ENCODE measurements at places on chromosomes 5 and 9.

DNA sequence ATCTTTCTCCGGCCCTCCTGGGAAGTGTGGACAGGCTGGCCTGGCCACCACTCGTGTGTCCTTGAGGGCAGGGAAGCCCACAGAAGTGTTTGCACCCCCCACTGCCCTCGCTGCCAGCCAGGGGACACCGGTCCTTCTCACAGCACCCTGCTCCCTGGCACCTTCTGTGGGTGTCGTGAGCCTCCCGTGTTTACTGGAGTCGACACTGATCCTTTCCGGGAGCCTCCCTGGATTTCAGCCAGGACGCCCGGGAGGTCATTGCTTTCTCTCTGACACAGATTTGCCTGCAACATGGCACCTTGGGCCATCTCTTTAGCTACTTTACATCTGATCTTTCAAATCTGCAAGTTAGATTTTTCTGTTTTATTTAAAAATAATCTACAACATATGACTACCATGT lies 120.4 kb upstream of the CACNA1B start:
- no peak for DNase-seq

- no peak for DNase-seq
Observed at GRCh38 chr5:162429142-162429541, 361.6 kb downstream of the GABRG2 start.

DNA sequence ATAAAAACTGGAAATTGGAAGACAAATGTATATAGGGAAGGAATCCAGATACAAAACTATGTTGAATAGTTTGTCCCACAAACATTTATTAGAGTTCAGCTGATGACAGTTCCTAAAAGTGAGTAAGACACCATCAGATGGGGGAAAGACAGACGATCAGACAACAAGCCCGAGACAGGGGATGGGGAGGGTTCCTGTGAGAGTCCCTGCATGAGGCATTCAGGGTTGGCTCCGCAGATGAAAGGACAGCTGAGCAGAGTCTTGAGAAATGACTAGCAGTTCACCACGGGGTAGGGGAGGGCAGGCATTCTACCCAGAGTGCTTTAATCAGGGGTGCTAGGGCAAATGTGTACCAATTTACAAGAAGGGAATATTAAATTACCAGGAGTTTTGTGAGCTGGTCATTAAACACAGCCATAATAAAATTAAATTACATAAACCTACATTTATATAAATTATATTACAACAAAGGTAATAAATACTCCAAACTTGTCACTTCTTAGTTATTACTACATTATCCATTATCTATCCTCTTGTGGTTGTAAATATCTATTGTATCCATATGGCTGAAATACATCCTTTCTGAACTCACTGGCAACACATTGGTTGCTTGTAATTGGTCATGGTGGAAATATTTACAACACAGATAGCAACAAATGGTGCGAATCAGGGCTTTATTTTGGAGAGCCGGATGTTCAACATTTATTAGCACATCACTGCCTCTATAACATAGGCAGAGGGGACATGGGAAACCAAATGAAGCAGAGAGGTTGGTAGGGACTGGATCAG lies 27.8 kb downstream of the TNFSF15 start:
- no peak for DNase-seq

DNA sequence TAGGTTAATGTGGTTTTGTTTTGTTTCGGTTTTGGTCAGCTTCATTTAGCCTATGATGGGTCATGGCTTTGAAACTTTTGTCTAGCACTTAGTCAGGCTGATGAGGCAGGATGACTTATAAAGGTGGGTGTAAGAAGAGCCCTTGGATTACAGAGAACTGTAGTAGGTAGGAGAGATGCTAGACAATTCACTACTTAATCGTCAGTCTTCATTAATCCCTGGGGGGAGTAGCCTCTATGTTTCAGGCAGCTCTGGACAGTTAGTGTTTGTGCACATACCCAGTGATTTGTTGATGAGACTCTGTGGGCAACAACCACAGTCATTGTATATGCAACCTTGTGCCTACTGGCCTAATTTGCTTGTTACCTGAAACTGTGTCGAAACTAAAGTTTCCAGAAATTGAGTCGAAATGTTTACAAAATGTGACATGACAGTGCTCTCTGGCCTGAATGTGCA lies 113.3 kb downstream of the MTREX start:
- DNase-seq: no peak

- no peak for DNase-seq
Observed at GRCh38 chr5:4533457-4534105, 606.5 kb upstream of the ADAMTS16 start.

DNA sequence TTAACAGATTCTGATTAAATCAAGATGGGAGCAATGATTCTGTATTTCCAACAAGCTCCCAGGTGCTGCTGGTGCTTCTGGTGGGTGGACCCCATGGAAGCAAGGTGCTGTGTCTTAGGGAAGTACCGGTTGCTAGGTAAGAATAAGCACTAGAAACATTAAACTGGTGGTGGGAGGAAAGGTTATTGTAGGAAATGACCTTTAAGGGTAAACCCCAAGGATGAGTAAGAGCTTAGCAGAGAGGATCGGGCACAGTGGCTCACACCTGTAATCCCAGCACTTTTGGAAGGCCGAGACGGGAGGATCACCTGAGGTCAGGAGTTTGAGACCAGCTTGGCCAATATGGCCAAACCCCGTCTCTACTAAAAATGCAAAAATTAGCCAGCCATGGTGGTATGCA lies 16.2 kb upstream of the CREBRF start:
- no peak for DNase-seq

- no peak for DNase-seq
Observed at GRCh38 chr5:156128026-156128425, 198.9 kb upstream of the SGCD start.

DNA sequence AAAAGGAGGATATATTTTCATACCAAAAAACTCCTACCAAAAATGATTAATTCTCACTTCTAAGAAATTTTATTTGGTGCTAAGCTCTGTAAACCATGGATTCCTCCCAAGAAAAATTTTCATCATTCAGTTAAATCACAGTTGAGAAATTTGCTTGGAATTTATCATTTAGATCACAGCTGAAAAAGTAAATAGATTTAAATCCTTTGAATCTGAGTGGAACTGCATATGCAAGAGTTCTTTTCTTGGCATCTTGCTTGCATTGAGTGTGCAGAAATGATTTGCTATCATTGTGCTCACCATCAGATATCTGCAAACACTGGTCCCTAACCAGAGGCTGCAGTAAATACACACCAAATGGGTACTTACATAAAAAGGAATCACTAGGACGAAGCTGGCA lies 836.1 kb upstream of the CDH6 start:
- DNase-seq: no peak

DNA sequence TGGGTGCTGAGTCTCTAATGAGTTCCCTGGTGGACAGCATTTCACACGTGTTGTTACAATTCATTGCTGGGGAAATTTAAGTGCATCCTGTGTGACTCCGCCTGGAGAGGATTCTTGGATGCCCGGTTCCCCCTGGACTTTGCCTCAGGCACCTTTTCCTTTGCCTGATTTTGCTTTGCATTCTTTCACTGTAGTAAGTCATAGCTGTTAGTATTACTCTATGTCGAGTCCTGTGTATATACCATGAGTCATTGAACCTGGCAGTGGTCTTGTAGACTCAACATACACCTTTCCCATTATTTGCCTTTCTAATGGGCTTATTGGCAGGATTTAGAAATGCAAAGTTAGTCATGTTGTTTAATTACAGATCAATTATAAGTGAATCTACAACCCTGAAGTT lies 81.9 kb upstream of the DHFR start:
- DNase-seq: no peak

GRCh38 chr9:88673886-88674285 lies 138.9 kb downstream of the NXNL2 start:
- no peak for DNase-seq

GRCh38 chr5:176436656-176437055 lies 11.5 kb upstream of the FAF2 start:
- no peak for DNase-seq

DNA sequence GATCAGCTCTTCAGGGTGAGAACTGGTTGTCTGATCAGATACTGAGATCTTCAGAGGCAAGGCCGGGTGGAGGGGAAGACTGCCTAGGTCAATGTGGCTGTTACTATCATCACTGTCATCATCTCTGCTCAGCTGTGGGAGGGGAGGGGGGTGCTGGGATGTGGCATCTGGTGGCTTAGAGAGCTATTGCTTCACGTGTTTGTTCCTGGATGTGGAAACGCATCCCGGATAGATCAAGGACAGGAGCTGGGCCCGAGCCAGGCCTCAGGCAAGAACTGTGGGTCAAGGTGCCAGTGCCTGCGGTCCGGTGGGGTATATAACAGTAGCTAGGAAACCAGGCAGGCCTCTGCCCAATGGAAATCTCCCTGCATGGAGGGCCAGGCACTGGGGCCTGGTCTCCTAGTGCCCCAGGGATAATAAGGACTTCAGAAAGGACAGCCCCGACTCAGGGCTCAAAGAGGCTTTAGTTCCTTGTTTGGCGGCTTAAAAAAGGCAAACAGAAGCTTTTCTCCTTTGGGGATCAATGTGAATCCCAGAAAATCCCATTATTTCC lies 30.3 kb upstream of the TIFAB start:
- DNase-seq: no peak

- DNase-seq: no peak
Observed at GRCh38 chr5:133531594-133531993, 80.7 kb downstream of the FSTL4 start.

DNA sequence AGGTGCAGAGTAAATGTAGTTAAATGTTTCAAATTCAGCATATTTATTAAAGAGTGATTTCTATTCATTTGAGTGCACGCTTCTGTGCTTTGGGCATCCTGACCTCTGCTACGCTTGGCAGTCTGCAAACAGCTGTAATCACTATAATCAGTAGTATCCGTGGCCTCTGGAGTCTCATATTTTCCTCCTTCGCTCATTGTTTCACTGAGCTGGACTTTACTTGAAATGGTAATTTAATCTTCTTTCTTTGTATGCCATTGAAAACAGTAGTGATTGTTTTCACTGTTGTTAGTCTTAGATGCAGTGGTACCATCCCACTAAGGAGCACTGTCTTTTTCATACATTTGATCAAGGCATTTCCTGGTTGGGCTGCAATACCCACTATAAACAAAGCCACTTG lies 43.5 kb upstream of the CAVIN4 start:
- DNase-seq: no peak

GRCh38 chr9:121613009-121613752 lies 38.3 kb upstream of the DAB2IP start:
- no peak for DNase-seq

- no peak for DNase-seq
Observed at GRCh38 chr5:79418276-79418675, 95.7 kb downstream of the HOMER1 start.

- DNase-seq: no peak
Observed at GRCh38 chr5:6252581-6252980, 125.8 kb downstream of the MED10 start.

DNA sequence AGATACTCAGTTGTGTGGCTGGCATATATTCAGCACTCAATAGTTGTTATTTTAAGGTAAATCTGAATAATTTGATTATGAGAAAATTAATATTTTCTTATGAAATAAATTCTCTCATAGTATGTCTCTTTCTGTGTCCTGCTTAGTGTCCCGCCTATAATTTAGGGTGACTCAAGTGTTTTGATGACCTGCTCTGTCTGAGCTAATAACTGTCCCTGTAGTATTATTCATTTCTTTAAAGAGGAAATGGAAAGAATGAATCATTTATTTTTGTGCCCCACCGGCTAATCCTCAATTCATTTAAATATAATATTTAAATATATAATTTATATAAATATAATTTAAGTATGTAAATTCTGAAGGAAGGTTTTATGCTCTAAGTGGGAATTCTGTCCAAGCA lies 4.1 kb downstream of the SLC1A1 start:
- DNase-seq: no peak

- DNase-seq: no peak
Observed at GRCh38 chr5:177087398-177088005, 787 bp downstream of the FGFR4 start.

DNA sequence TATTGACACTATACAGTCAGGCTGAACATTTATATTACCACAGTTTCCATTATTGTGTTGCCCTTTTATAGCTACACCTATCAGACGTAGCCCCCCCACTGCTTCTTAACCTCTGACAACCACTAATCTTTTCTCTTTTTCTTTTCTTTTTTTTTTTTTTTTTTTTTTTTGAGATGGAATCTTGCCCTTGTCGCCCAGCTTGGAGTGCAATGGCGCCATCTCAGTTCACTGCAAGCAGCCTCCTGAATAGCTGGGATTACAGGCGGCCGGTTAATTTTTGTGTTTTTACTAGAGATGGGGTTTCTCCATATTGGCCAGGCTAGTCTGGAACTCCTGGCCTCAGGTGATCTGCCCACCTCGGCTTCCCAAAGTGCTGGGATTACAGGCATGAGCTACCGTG lies 75.4 kb downstream of the UHRF2 start:
- DNase-seq: no peak

GRCh38 chr5:91058575-91058974 lies 324.5 kb downstream of the ARRDC3 start:
- DNase-seq: no peak

GRCh38 chr5:81657386-81657785 lies 93.5 kb downstream of the SSBP2 start:
- no peak for DNase-seq

- no peak for DNase-seq
Observed at GRCh38 chr5:160419458-160420330, 813 bp upstream of the SLU7 start.

GRCh38 chr5:9409413-9409960 lies 136.4 kb downstream of the SEMA5A start:
- no peak for DNase-seq

- DNase-seq: no peak
Observed at GRCh38 chr5:78896132-78896531, 89.0 kb downstream of the ARSB start.

DNA sequence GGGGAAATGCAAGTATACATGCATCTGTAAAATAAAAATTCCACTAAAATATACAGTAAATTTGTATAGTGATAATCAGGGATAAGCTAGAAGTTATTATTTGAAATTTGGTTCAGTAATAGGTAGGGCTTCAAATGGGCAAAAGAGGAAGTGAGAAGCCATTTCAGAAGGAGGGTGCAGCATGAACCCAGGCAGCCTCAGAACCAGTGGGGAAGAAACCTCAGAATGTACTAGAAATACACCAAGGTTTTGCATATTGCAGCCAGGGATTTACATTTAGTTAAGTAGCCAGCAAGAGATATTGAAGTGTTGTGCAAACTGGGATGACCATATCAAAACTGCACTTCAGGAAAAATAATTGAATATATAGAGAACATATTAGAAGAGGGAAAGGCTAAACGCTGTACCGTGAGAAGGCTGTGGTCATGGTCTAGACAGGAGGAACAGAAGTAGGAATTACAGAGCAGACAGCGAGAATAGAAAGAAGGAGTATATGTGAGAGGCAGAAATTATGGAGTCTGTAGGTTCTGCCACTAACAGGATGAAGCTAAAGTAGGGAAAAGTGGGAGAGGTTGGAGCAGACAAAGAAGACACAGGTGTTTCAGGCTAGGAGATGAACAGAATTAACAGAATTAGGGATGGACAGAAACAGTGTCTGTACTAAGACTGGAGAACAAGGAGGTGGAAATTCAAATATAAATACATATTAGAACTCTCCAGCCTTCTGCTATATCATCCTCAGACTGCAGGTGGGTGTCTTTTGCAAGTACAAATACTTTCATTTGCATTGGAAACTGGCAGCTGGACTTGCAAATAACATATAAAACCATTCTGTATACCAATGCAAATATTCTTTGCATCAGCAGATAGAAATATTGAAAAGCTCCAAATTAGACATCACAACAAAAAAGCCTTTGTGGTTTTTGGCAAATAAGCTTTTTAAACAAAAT lies 335.6 kb downstream of the ZNF608 start:
- DNase-seq: no peak

GRCh38 chr9:123834889-123835562 lies 94.9 kb downstream of the DENND1A start:
- no peak for DNase-seq

All from tibial artery (tissue), 4 donors.